ENCODE measurements at places on chromosomes 2 and 18.

- DNase-seq = no peak
These were observed 3.2 kb upstream of the TTC39C start for GRCh38 chr18:24011123-24011917.

- DNase-seq = peak; percentile 10
These were observed 72.2 kb downstream of the HDAC4 start for GRCh38 chr2:239328351-239329191.

GRCh38 chr2:98872526-98872925 lies 63.5 kb downstream of the CRACDL start:
- DNase-seq = no peak

GRCh38 chr2:12107939-12108338 lies 361.5 kb downstream of the LPIN1 start:
- no peak for DNase-seq

GRCh38 chr2:63648632-63649031 lies 59.9 kb downstream of the MDH1 start:
- no peak for DNase-seq
